ENCODE measurements at places on chromosomes 4 and X. TPM values are rescaled to one million over a fixed set of nuclear protein-coding genes. Genes with fewer than 3 reads are reported as not detected.

MSANTD1 gene
- polyA plus RNA-seq: 0.31 TPM

KIAA1210 gene
- not detected for polyA plus RNA-seq

NAP1L3 gene
- 0.83 TPM for polyA plus RNA-seq

EREG gene
- polyA plus RNA-seq: not detected

SLIT2 gene
- polyA plus RNA-seq: 2.6 TPM

FUNDC1 gene
- 23.2 TPM for polyA plus RNA-seq

RHOXF2B gene
- not detected for polyA plus RNA-seq

MID2 gene
- polyA plus RNA-seq: 4.4 TPM

GAGE12J gene
- polyA plus RNA-seq: not detected

All from stomach (tissue), 19 donors.